ENCODE measurements at places on chromosomes 3 and 15.
A peak's percentile ranks its signal among the peaks of the same experiment; 100 is the strongest.

- H3K27ac ChIP-seq, result no peak overlapping the region
- no peak overlapping the region for H3K4me3 ChIP-seq
- H3K27me3 ChIP-seq, result peaks cover 3% of the 10 kb centered on the region
- peaks cover 65% of the 10 kb centered on the region for H3K36me3 ChIP-seq
- peaks cover 69% of the 10 kb centered on the region for H3K4me1 ChIP-seq
These were observed 418.6 kb downstream of the FOXP1 start for GRCh38 chr3:71164881-71165280.

DNA sequence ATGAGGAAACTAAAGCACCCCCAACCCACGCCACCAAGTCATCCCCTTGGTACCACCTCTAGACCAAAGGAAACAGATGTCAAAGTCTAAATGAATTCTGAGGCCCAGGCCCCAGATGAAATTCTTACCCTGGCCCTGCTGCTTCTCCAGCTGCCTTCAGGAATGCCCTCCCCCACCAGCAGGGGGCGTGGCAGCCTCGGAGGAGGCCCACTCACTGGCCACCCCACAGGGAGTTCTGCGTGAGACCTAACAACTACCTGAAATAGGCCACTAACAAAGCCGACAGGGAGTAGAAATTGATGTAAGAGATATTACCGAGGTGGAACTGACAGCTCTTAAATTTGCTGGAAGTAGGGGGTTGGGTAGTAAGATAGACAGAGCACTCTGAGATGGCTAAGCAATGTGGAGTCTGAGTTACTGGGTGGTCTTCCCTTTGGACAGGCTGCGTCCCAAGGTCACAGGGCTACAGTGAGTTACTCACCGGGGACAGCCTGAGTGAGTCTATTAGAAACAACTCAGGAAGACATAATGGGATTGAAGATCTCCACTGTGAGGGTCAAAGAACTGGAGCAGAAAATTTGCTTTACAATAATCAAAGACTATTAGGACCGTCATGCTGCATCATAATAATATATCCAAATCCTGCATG lies 240.7 kb downstream of the SHOX2 start:
- H3K36me3 ChIP-seq, result no peaks in the 10 kb centered on the region
- H3K27ac ChIP-seq, result no peak overlapping the region
- no peaks in the 10 kb centered on the region for H3K4me1 ChIP-seq
- DNase-seq, result peak; percentile 67
- no peak overlapping the region for H3K4me3 ChIP-seq

DNA sequence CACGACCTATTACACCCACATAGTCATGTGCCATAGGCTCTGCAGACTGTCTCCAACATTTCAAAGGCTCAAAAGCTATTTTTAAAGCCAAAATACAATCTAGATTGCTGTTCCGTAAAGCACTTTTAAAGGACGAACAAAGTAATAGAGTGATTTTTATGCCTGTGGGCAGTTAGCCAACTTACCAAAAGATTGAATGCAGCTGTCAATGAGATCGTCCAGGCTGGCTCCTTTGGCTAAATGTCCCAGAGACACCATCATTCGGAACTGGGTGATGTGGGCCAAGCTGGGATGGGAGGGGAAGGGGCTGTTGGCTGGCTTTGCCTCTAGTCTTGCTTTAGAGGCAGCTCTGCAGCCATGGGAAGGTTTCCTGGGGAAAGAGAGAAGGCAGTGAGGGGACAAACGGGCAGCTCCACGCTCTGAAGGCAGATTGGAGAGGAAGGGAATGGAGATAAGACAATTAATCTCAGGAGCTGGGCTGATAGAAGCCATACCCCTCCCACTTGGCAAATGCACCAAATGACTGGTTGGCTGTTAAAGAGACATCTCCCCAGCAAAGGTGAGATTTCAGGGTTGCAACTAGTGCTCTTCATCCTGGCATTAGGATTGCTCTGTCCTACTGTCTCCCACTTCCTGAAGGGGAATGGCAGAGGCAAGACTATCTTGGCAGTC lies 4.8 kb downstream of the RASGRP1 start:
- no peak for DNase-seq
- H3K27me3 ChIP-seq, result peaks cover 29% of the 10 kb centered on the region
- H3K27ac ChIP-seq, result peak overlapping the region; percentile 11
- no peak overlapping the region for H3K4me3 ChIP-seq

DNA sequence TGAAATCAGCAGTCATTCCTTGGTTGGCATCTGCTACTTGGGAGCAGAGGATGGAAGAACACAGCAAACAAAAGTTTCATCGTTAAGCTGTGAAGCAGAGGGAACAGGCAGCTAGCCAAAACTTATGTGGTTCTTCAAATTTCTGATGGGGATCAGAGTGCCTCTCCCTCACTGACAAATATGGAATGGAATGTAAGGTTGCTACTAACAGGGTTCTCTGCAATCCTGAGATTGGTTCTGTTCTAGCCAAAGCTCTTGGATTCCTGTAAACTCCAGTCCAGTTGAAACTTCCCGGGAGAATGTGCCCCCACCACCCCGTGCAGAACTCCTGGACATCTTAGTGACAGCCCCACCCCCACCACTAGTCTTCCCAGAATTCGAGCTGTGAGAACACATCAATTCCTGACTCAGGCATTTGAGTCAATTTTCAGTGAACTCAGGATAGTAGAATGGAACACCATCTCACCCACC lies 55.9 kb upstream of the PHLDB2 start:
- peaks cover 14% of the 10 kb centered on the region for H3K4me1 ChIP-seq
- DNase-seq, result no peak
- H3K36me3 ChIP-seq, result no peaks in the 10 kb centered on the region
- H3K4me3 ChIP-seq, result no peak overlapping the region
- H3K27ac ChIP-seq, result no peak overlapping the region
- peaks cover 3% of the 10 kb centered on the region for H3K27me3 ChIP-seq

DNA sequence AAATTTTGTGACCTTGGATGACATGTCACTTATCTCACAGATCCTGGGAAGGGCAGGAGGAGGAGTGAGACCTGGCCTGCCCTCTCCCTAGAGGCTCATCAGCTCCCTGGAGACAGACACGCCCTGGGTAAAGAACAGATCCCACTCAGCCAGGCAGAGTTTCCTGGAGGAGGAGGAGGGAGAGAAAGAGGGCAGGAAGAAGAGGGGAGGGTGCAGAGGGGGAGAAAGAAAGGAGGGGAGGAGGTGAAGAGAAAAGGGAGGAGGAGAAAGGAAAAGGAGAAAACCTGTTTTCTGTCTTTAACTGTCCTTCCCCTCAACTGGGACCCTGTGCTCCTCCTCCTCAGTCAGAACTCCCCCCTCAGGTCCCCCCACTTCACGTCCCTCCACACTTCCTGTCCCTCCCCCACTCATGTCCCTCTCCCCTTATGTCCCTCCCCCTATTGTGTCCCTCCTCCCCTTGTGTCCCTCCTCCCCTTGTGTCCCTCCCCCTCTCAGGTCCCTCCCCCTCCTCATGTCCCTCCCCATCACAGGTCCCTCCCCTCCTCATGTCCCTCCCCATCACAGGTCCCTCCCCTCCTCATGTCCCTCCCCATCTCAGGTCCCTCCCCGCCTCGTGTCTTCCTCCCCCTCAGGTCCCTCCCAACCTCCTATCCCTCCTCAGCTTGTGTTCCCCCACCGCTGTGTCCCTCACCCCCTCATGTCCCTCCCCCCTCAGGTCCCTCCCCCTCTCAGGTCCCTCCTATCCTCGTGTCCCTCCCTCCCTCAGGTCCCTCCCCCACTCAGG lies 52.3 kb upstream of the CGNL1 start:
- H3K27me3 ChIP-seq, result peaks cover 6% of the 10 kb centered on the region
- H3K36me3 ChIP-seq, result no peaks in the 10 kb centered on the region
- H3K4me1 ChIP-seq, result peaks cover 52% of the 10 kb centered on the region
- DNase-seq, result no peak
- no peak overlapping the region for H3K27ac ChIP-seq

DNA sequence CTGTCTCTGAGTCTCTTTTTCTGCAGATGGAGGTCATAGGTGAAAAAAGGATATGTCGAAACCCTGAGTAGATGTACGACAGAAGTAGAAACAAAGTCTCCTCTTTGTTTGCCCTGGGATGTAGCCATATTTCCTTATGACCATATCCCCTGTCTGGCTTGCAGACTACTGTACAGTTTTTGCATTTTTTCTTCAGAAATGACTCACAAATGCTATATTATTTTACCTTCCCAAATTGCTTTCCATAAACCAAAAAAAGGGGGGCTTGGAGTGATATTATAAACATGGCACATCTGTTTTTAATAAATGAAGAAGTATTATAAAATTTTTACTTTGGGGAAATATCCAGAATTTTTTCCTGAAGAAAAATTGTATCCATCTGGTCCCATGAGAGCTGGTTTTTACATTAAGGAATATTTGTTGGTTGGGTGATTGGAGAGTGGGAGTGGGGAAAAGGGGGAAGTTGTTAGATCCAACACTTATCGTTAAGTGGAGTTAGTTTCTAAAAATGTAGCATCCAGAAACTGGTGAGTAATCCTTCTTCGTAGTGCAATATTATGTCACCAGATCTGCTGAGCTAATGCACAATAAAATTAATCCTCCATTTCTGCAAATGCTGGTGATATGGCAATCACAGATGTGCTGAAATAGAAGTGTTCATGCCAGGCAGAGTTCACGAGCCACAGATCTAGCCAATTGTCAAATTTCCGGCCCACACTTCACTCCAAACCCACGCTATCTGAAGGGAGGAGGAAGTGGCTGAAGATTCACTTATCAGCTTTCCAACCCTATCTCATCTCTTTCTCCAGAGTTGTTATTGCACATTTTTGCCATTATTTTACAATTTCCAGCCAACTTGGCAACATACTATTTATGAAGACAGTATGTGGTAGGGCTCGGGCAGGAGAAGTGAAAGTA lies 313.6 kb upstream of the ATP11B start:
- peaks cover 23% of the 10 kb centered on the region for H3K4me1 ChIP-seq
- no peak for DNase-seq
- peaks cover 4% of the 10 kb centered on the region for H3K36me3 ChIP-seq

GRCh38 chr3:191138937-191139336 lies 60.1 kb upstream of the OSTN start:
- H3K4me1 ChIP-seq, result no peaks in the 10 kb centered on the region
- H3K4me3 ChIP-seq, result no peak overlapping the region
- DNase-seq, result no peak

GRCh38 chr3:52865994-52866393 lies 31.2 kb upstream of the MUSTN1 start:
- H3K27me3 ChIP-seq, result peaks cover 3% of the 10 kb centered on the region
- DNase-seq, result no peak
- no peak overlapping the region for H3K27ac ChIP-seq

Measured in nephron progenitor cell (in vitro differentiated cells).